ENCODE measurements at places on chromosomes 5 and 9.

GRCh38 chr9:99130069-99130468, 25.2 kb downstream of the TGFBR1 start:
- H3K4me3 ChIP-seq = no peak overlapping the region
- no peaks in the 10 kb centered on the region for H3K27me3 ChIP-seq
- no peak overlapping the region for H3K27ac ChIP-seq
- H3K4me1 ChIP-seq = peaks cover 35% of the 10 kb centered on the region
- H3K36me3 ChIP-seq = peaks cover 22% of the 10 kb centered on the region

GRCh38 chr9:93020151-93020550, 38.4 kb upstream of the SUSD3 start:
- H3K27me3 ChIP-seq = no peaks in the 10 kb centered on the region
- no peak overlapping the region for H3K4me3 ChIP-seq
- DNase-seq = no peak
- no peak overlapping the region for H3K27ac ChIP-seq
- H3K4me1 ChIP-seq = no peaks in the 10 kb centered on the region
- no peaks in the 10 kb centered on the region for H3K36me3 ChIP-seq

- H3K36me3 ChIP-seq = peaks cover 45% of the 10 kb centered on the region
- no peak overlapping the region for H3K4me3 ChIP-seq
- no peak for DNase-seq
- no peaks in the 10 kb centered on the region for H3K27me3 ChIP-seq
- no peak overlapping the region for H3K27ac ChIP-seq
- 0 out of 2 replicates have a peak, but pooled peaks cover 5% of the 10 kb centered on the region for H3K4me1 ChIP-seq
These were observed 36.2 kb downstream of the IPPK start for GRCh38 chr9:92633614-92634278.

DNA sequence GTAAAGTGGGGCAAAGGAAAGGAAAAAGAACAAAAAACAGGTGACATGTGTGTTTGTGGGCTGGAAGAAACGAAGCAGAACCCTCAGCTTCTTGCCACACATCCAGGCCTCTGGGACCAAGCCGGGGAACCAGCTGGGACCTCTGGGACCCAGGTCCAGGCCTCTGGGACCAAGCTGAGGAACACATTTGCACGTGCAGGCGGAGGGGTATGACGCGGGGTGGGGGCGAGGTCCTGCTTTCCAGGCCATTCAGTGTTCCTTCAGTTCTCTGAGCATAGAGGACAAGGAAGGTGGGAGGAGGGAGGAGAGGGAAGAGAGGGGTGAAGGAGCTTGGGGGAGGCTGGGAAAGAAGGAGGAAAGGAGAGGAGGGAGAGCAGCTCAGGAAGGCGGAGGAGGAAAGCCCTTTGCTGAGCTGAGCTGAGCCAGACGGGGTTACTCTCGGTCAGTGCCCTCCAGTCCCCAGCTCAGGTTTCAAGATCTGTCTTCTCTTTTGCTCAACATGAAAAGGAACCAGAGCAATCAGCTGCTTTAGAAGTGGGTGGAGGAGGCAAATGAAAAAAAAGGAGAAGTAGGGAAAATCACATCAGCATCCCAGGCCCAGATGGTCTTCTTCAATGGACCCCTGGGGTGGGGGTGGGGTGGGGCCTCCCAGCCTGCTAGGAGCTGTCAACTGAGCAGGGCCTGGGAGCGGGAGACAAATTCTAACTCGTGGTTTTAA, 59.1 kb downstream of the ABCA1 start:
- peak; percentile 88 for DNase-seq
- H3K4me3 ChIP-seq = no peak overlapping the region
- H3K27me3 ChIP-seq = no peaks in the 10 kb centered on the region
- H3K36me3 ChIP-seq = no peaks in the 10 kb centered on the region

- DNase-seq = no peak
- no peaks in the 10 kb centered on the region for H3K36me3 ChIP-seq
- H3K4me3 ChIP-seq = no peak overlapping the region
- H3K4me1 ChIP-seq = peaks cover 42% of the 10 kb centered on the region
These were observed 141.2 kb upstream of the IER5L start for GRCh38 chr9:129319076-129319937.

DNA sequence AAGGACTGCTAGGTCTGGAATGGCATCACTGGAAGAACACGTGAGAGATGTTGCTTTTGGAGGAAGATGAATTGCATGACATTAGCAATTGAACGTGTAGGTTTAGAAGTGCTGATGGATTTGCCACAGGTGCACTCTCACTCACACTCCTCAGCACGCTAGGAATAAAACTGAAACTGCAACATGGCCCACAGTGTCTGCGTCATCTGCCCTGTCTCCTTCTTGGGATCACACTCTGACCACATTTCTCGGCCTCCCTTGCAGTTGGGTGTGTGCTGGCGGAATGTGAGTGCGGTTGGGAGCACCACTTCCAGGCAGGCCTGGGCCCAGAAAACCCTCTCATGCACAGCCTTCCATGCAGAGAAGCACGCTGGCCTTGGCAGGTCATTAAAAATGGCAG, 152.8 kb upstream of the LHFPL2 start:
- no peak for DNase-seq
- H3K4me1 ChIP-seq = peaks cover 34% of the 10 kb centered on the region
- H3K27ac ChIP-seq = no peak overlapping the region
- no peaks in the 10 kb centered on the region for H3K36me3 ChIP-seq
- no peaks in the 10 kb centered on the region for H3K27me3 ChIP-seq
- no peak overlapping the region for H3K4me3 ChIP-seq

- no peak overlapping the region for H3K4me3 ChIP-seq
- H3K27me3 ChIP-seq = no peaks in the 10 kb centered on the region
- no peaks in the 10 kb centered on the region for H3K36me3 ChIP-seq
- no peaks in the 10 kb centered on the region for H3K4me1 ChIP-seq
- H3K27ac ChIP-seq = no peak overlapping the region
These were observed 318.3 kb downstream of the CAAP1 start for GRCh38 chr9:26574256-26574655.

DNA sequence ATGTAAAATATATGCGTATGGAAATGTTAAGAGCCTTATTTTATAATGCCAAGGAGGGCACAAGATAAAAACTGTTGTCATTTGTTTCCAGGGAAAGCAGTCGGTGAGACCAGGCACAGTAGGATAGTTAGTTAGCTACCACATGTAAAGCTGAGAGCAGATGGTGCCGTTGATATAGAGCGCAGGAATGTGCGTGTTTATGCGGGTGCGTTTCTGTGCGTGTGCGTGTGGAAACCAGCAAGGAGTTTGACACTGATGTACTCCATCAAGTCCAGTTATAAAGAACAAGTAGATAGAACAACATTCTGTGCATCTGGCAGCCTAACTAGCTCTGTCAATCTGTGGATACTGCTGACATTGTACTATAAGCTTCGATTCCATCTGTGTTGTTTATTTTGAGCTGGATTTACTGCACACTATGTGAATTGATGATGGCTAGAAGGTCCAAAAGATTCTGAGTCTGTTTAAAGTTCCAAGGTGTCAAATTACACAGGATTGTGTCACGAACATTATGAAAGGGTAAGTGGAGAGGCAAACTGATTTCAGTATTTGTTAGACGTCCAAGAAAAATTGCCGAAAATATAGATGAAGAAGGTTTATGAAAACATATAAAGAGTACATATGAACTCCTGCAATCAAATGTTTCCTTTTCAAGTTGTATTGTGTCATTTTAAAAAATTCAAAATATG, 494.9 kb upstream of the MEF2C start:
- no peaks in the 10 kb centered on the region for H3K4me1 ChIP-seq
- no peaks in the 10 kb centered on the region for H3K36me3 ChIP-seq
- no peaks in the 10 kb centered on the region for H3K27me3 ChIP-seq
- no peak overlapping the region for H3K27ac ChIP-seq
- DNase-seq = peak; percentile 18

GRCh38 chr9:18703901-18704379, 230.0 kb downstream of the ADAMTSL1 start:
- no peak for DNase-seq
- no peak overlapping the region for H3K27ac ChIP-seq
- peaks cover 56% of the 10 kb centered on the region for H3K36me3 ChIP-seq
- H3K4me3 ChIP-seq = no peak overlapping the region

DNA sequence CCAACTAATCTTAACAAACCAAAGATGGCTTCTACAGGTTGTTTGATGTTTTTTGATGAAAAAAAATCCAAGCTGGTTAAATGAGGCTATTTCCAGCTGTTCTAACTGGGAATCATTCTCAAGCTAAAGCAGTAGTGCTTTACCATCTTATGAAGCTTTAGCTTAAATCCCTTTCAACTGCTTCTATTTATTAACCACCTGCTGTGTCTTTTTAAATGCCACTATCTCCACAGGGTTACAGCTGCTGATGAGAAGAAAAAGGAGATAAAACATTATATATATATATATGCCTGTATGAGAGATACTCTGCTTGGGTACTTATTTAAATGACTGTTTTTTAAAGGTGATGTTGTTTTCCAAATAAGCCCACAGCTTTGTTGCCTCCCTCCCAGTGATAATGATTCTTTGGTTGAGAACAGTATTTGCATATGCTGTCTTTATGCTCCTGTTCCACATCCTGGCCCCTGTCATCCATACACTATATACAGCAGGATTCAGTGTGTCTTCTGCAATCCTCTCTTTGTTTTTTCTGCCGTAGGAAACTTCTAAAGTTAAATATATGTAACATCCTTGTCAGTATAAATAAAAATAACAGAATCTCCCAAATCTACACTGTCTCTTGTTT, 164.0 kb downstream of the PAM start:
- H3K36me3 ChIP-seq = peaks cover 12% of the 10 kb centered on the region
- no peak overlapping the region for H3K27ac ChIP-seq
- peaks cover 37% of the 10 kb centered on the region for H3K4me1 ChIP-seq

DNA sequence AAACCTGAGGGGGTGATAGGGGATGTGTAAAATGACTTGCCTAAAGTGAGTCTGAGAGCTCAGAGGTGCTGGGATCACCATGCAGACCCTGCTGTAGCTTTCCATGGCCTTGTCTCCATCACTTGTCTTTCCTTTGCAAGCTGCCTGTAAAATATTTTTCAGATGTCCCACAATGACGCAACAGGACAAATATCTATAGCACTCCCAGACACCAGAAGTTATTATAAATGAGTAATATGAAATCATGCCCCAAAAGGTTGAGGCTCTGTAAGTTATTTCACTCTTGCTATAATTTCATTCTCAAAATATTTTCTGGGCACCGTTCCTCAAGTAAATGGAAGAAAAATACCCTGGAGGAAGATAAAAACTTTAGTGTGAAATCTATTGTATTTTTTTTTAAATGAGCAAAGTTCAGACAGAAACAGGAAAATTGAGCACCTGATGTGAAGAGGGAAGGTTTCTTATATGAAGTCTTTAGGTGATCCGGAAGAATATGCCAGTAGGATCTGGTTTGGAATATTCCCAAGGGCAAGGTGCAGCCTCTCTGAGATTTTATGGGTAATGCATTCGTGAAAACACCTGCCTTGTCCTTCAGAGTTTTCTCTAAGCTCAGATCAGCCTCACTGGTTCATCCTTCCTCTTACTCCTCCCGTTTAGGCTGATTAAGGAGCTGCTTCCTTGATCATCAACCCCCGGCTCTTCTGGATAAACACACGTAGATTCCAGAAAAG, 138.3 kb upstream of the DMAC1 start:
- H3K27ac ChIP-seq = no peak overlapping the region
- no peak for DNase-seq
- no peaks in the 10 kb centered on the region for H3K27me3 ChIP-seq

DNA sequence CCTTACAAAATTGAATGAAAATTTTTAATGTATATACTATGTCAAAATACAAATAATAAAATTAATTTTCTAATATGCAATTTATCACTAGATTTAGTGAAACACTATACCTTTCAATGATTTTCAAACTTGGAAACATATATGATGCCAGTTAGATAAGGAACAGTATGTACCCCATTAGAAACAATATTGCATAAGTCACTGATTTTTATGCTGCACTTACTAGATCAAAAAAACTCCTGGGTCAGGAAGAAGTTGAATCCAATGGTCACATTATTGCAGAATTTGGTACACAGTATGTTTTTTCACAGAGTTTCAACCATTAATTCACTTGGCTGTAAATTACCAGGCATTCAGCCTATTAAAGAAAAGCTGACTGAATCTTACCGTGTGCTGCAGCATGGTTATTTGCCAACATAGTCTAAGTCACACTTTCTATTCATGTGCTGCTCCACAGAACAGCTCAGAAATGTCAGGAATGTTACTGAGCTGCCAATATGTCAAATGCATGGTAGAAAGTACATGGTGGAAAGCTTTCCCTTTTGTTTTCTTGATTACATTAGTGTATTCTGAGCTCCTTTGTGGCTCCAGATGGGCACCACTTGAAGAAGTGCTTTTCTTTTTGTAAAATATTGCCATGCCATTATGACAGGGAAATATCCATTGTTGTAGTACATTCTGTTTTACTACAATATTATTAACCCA, 9.9 kb upstream of the PRR16 start:
- no peak overlapping the region for H3K27ac ChIP-seq
- no peaks in the 10 kb centered on the region for H3K27me3 ChIP-seq
- peak; percentile 84 for DNase-seq
- H3K4me1 ChIP-seq = peaks cover 34% of the 10 kb centered on the region
- H3K4me3 ChIP-seq = peak overlapping the region; percentile 41

DNA sequence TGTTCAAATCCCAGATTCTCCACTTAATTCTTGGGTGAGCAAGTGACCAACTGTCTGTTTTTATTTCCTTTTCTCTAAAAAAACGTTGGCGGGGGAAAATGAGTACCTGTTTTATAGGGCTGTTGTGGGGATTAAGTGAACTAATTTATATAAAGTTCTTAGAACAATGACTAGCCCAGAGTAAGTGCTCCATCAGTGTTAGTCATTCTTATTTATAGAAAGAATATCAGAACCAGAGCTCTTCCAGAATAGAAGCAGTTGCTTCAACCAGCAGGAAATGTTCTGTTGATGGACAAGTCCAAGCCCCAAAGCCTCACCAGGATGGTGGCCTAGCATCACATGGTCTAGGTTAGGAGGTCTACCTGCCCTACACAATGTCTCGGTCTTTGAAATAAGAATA, 379.2 kb downstream of the ACTL7B start:
- no peak overlapping the region for H3K4me3 ChIP-seq
- peaks cover 62% of the 10 kb centered on the region for H3K4me1 ChIP-seq
- no peaks in the 10 kb centered on the region for H3K27me3 ChIP-seq
- H3K36me3 ChIP-seq = no peaks in the 10 kb centered on the region
- DNase-seq = peak; percentile 69
- H3K27ac ChIP-seq = peak overlapping the region; percentile 94

GRCh38 chr9:124345751-124346281, 69.4 kb downstream of the PSMB7 start:
- no peaks in the 10 kb centered on the region for H3K27me3 ChIP-seq
- no peak overlapping the region for H3K27ac ChIP-seq
- no peak overlapping the region for H3K4me3 ChIP-seq

DNA sequence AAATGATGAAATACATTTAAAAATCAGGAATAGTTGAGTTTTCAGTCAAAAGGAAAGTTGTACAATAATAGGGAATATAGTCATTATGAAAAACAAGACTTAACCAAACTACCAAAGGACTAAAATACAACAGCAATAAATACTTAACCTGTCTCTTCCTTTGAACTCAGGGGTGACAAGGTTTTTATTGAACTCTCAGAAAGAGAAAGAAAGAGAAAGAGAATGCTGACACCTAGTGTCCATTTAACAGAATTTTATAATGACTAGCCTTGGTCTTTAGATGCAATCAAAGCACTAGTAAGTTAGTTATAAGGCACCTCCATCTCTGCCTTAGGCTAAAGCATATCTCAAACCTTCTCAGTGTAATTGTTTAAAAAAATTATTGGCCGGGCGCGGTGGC, 47.5 kb downstream of the UIMC1 start:
- no peaks in the 10 kb centered on the region for H3K4me1 ChIP-seq
- H3K27me3 ChIP-seq = no peaks in the 10 kb centered on the region
- H3K4me3 ChIP-seq = no peak overlapping the region
- no peak overlapping the region for H3K27ac ChIP-seq
- peaks cover 10% of the 10 kb centered on the region for H3K36me3 ChIP-seq
- peak; percentile 60 for DNase-seq

- no peak overlapping the region for H3K4me3 ChIP-seq
- no peaks in the 10 kb centered on the region for H3K36me3 ChIP-seq
- DNase-seq = peak; percentile 65
- no peaks in the 10 kb centered on the region for H3K27me3 ChIP-seq
- H3K27ac ChIP-seq = no peak overlapping the region
These were observed 15.6 kb downstream of the DNM1 start for GRCh38 chr9:128218518-128219389.

Data from GM23248 (cell line).